NCI-H187 (cell line): ENCODE measurements at places on chromosomes 3 and 15.

- no peak for DNase-seq
These were observed 345.0 kb downstream of the GRM7 start for GRCh38 chr3:7205962-7206361.

GRCh38 chr15:39642011-39642640 lies 61.2 kb downstream of the THBS1 start:
- no peak for DNase-seq

DNA sequence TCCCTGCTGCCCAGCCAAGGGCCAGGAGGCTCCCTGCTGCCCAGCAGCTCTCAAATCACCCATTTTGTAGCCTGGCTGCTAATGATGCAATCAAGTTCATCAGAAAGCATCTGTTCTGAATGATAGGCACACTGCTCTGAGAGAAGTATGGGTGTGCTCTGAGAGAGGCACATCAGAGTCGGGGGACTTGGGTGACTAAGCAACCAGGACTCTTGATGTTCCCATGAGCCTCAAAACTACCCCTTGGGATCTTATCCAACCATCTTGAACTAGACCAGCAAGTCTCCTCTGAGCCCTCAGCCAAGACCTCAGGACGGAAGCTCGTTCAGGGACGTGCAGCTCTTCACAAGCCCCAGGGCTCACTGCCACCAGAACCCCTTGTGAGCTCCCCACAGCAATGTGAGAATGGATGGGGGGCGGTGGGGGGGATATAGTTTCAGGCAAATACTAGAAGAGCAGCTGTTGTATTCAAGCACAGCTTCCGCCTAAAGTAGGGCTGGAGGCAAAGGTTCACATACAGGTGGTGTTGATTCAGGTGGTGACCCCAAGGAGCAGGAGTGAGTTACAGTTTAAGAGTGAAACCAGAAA lies 52.2 kb upstream of the HES1 start:
- DNase-seq: no peak

DNA sequence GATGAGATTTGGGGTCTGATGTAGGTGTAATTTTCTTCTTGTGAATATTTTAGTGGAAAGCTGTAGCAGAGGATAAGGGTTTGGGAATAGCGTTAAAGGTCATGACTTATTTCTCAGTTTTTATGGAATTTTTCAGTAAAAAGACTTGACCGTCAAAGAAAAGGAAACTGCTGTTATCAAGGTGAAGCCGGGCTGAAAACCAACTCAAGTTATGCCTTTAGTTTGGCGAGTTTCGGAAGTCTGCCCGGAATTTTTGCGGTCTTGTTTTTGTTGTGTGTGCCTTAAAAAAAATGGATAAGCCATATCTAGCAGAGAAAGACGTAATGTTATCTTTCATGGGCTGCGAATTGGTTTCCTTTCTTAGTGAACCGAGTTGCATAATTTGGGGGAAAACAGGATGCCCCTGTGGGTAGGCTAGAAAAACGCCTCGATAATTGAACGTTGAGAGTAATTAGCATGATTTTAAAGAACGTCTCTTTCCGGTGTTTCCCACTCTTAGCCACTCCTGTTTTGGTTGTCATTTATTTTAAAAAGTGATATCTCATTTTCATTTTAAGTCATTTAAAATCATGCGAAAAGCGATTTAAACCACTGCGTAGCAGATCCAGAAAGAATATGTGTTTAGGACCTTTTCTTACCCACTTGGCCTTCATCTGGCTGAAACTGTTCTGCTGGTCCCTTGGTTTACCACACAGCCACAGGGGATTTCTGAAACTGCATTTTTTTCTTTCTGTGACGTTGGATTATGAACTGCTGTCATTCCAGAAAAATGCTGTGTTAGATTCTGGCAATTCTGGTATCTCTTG lies 1.1 kb downstream of the NFKBIZ start:
- no peak for DNase-seq

DNA sequence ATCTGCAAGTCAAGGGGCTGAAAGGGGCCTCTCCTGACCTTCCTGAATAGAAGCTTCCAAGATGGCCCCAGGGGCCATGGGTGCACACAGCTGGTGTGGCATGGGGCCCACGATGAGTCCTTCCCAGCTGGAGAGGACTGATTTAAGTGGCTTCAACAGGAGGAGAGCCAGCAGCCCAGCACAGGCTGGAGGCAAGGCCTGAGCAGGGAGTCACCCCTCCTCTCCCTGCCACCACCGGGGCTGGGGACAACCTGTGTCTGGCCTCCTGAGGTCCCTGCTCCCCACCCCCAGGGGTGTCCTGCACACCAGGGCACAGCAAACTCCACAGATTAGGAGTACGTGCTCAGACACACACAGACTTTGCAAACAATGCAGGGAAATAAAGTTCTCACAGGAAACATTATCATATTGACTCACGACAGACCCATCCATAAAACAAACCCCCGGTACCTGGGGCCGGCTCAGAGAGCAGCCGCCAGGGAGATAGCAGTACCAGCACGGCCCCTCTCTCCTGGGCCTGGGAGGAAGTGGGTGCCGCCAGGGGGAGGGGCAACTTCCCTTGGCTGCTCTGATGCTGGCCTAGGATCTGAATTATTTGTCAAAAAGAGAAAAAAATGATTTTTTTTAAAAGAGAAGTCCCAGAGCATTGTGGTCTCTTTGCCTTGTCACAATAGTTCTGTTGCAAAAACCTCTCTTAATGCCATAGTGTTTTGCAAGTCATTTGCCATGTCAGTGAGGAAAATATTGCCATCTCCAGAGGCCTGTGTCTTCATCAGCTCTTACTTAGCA lies 21.9 kb upstream of the TSEN2 start:
- DNase-seq: no peak

DNA sequence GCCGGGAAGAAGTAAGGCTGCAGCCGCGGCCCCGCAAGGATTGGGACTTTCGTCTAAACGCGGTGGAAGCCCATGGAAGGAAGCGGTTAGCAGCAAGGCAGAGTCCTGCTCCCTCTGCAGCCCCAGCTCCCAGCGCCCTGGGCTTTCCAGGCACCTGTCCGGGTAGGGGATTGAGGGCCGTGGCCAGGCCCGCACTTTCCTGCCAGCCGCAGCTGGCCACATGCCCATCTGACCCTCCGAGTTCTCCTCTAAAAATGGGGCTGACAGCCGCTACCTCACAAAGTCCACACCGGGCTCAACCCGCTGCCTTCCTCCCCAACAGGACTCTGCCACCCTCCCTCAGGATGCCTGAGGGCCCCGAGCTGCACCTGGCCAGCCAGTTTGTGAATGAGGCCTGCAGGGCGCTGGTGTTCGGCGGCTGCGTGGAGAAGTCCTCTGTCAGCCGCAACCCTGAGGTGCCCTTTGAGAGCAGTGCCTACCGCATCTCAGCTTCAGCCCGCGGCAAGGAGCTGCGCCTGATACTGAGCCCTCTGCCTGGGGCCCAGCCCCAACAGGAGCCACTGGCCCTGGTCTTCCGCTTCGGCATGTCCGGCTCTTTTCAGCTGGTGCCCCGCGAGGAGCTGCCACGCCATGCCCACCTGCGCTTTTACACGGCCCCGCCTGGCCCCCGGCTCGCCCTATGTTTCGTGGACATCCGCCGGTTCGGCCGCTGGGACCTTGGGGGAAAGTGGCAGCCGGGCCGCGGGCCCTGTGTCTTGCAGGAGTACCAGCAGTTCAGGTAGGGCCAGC lies 1.9 kb downstream of the NEIL1 start:
- no peak for DNase-seq

DNA sequence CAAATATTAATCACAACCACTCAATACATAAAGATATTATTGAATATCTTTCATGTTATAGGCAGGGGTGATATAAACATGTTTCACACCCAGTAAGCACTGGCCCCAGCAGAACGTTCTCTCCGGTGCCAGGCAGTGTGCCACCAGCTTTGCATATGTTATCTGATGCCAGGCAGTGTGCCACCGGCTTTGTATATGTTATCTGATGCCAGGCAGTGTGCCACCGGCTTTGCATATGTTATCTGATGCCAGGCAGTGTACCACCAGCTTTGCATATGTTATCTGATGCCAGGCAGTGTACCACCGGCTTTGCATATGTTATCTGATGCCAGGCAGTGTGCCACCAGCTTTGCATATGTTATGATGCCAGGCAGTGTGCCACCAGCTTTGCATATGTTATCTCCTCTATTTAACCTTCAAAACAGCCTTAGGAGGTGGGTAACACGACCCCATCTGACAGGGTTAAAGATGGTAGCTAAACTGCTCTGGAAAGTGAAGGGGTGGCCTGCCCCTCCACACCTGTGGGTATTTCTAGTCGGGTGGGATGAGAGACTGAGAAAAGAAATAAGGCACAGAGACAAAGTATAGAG lies 6.9 kb downstream of the MUC20 start:
- no peak for DNase-seq

- no peak for DNase-seq
These were observed 6.3 kb upstream of the FES start for GRCh38 chr15:90877996-90878395.

GRCh38 chr15:31360843-31361763 lies 34.5 kb downstream of the KLF13 start:
- peak; percentile 52 for DNase-seq

DNA sequence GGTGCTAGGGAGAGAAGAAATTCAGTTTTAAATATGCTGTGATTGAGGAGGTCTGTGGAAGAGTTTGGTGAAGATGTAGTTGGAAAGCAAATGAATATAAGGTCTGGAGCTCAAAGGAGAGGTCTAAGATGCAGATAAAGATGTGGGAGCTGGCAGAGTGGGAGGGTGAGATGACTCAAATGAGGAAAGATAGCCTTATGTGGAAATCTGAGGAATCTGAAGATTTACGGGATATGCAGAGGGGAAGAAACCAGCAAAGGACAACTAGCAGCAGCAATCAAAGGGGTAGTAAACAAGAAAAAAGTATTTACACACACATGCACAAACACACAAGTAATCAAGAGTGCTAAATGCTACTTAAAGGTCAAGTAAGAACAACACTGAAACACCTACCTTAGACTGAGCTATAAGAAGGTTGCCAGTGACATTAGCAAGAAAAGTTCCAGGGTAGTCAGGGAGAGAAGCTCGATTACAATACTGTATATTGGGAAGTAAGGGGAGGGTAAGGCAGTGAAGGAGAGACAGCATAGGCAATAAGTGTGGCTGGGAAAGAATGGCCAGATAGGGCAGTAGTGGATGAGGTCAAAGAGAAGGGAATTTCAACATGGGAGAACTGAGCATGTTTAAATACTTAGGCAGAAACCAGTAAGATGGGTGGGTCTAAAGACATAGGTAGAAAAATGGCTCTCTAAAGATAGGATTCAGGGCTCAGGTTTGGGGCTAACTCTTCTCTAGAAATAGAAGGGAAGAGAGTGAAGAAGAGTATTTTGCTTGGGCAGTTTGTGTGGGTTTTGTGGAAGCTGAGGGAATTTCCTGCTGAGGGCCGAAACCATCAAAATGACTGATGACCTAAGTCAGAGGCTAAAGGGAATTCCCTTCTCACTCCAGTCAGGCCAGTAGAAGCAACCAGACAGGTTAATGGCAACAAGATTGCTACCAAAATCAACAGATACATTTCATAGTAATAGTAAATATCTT lies 8.9 kb downstream of the CMTM6 start:
- no peak for DNase-seq

DNA sequence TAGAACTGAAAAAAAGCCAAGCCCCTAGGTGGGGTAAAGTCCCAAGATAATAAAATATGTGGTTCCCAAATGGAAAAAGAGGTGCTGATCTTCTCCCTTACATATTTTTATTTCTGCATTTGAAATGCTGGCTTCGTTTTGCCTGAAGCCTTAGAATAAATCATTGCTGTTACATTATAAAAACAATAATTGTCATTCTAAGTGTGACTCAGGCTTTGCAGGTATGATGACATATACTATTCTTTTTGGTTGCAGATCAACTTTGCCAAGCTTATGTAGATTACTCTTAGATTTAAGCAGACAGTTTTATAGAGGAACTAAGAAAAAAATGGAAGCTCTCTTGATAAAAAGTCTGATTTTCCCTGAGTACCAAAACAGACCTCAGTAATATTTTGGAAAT lies 7.5 kb downstream of the IDH3A start:
- no peak for DNase-seq

DNA sequence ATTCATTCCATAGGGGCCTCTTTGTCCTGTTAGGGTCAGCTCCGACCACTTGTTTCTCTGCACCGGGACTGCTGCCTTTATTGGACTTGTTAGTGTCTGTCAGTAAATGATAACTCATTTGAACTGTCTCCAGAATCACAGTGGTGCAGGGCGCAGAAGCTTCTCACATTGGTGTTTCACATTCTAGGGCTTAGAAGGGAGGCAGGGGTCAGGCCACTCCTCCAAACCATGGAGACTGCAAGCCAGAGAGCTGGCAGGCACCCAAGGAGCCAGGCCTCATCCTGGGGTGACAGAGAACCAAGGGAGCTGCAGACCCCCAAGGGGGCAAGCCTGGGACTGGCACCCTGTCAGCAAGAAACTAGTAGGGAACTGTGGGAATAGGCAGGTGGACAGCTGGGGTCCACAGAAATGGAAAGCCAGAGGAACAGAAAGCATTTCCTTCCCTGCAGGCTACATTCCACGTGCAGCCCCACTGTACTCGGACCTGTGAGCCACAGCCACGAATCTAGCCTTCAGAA lies 49.1 kb downstream of the CCNL1 start:
- no peak for DNase-seq

DNA sequence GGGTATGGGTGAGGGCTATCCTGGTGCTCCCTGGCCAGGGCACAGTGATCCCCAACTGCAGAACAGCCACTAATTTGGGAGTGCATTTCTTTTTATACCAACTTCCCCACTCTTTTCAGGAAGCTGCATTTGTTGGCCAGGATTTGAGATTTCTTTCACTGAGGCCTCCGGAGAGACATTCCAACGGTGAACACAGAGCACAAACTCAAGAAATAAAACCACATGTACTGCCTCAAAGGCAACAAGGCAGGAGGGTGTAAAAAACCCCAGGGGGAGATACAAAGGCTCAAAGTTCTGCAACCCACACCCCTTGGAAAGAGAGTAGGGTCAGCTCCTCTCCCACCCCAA lies 65.3 kb downstream of the CPN2 start:
- DNase-seq: no peak

DNA sequence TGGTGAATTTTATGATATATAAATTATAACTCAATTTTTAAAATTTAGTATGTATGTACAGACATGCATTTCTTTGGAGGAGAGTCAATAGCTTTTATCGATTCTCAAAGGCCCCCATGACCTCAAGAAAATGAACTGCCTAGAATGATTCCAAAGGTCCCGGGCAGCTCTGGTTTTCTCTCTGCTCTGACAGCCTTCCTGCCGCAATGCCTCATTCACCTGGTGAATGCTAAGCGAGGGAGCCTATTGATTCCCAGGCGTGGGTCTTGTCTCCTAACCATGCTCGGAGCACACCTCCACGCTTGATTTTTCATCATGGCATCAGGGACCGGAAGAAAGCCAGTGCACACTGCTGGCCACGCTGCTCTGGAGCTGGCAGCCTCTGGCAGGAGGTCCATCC lies 79.6 kb upstream of the HERC1 start:
- DNase-seq: no peak

DNA sequence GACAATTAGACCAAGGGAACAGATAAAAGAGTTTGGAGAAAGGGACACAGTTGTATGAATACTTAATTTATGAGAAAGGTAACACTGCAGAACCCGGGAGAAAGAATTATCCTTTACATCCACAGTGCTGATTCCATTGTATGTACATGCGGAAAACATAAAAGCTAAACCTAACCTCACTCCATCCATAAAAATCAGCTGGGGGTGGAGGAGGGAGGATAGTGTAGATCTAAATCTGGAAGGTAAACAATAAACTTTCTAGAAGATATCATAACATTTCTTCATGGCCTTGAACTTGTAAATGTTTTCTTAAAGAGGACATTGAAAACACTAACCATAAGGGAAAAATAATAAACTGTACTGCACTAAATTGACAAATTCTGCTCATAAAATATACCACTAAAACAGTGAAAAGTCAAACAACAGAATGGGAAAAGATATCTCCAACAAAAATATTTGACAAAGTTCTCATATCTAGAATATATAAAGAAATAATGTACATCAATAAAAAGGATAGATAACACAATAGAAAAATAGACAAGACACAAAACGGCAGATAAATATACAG lies 220.5 kb downstream of the DPH6 start:
- no peak for DNase-seq
